ENCODE measurements at places on chromosomes 2 and 18. TPM values are rescaled to one million over a fixed set of nuclear protein-coding genes. Genes with fewer than 3 reads are reported as not detected.

DNA sequence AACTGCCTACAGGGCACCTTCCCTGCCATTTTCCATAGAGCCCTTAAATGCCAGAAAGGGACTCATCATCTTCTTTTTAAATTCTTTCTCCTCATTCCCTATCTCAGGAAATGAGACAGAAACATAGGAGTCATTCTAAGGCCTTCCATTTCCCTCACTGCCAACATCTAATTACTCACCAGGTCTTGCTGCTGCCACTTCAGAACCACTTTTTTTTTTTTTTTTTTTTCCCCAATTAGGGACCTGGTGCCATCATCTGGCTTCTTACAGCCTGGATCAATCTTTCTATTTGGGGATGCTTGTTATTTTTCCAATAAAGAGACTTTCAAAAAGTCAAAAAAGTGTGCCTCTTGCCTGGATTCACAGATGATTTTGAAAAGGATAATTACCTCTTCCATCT, 373.4 kb downstream of the LPIN1 start:
- no peaks in the 10 kb centered on the region for H3K27me3 ChIP-seq
- DNase-seq: no peak
- H3K4me1 ChIP-seq: no peaks in the 10 kb centered on the region
- H3K36me3 ChIP-seq: no peaks in the 10 kb centered on the region
- no peak overlapping the region for H3K27ac ChIP-seq
- no peak overlapping the region for H3K4me3 ChIP-seq

- no peak overlapping the region for H3K4me3 ChIP-seq
- no peaks in the 10 kb centered on the region for H3K36me3 ChIP-seq
- peaks cover 2% of the 10 kb centered on the region for H3K27me3 ChIP-seq
- H3K4me1 ChIP-seq: no peaks in the 10 kb centered on the region
Measured at GRCh38 chr2:236749346-236749745, 179.7 kb downstream of the ACKR3 start.

DNA sequence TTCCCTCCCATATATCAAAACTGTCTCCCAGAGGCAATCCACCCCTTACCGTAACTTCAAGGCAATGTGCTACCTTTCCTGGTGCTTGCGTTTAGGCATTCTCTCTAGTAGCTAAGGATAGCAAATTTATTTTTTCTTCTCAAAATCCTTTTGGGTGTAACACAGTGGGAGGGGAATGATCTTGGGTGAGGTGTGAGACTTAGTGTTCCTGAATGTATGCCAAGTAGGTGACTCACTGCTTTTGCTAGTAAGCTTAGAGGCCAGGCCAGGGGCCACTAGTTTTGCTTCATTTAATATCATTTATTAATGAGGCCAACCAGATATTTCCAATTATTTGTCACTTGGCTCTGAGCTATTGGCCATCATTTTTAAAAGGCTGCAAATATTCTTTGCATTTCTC, 135.5 kb downstream of the NAPG start:
- H3K4me3 ChIP-seq: no peak overlapping the region
- no peaks in the 10 kb centered on the region for H3K4me1 ChIP-seq
- no peak overlapping the region for H3K27ac ChIP-seq
- H3K36me3 ChIP-seq: no peaks in the 10 kb centered on the region
- DNase-seq: no peak

GRCh38 chr18:79133724-79134123, 64.5 kb downstream of the ATP9B start:
- H3K27ac ChIP-seq: no peak overlapping the region
- peaks cover 2% of the 10 kb centered on the region for H3K4me1 ChIP-seq
- DNase-seq: no peak

DNA sequence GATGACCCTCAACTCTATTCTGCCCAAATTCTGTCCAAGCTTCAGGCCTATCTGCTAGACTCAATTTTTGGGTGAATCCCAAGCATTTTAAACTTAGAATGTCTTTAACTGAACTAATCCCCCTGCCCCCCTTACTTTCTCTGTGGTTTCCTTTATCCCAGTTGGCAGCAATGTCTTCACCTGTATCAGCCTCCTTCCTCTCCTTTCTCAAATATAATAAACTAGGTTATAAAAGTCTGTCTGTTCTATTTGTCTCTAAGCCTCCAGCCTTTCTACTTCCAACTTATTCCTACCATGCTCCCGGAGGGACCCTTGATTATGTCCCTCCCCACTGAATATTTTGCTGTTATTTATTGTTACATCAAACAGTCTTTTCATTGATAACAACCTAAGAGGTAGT, 375.5 kb upstream of the TRIB2 start:
- H3K27me3 ChIP-seq: no peaks in the 10 kb centered on the region
- no peaks in the 10 kb centered on the region for H3K4me1 ChIP-seq
- H3K36me3 ChIP-seq: peaks cover 2% of the 10 kb centered on the region

- no peak overlapping the region for H3K4me3 ChIP-seq
- H3K4me1 ChIP-seq: no peaks in the 10 kb centered on the region
- no peak for DNase-seq
Measured at GRCh38 chr2:182064019-182064778, 78.5 kb downstream of the PPP1R1C start.

GRCh38 chr2:172742931-172743540, 7.4 kb downstream of the RAPGEF4 start:
- H3K4me1 ChIP-seq: no peaks in the 10 kb centered on the region
- peaks cover 24% of the 10 kb centered on the region for H3K27me3 ChIP-seq

DNA sequence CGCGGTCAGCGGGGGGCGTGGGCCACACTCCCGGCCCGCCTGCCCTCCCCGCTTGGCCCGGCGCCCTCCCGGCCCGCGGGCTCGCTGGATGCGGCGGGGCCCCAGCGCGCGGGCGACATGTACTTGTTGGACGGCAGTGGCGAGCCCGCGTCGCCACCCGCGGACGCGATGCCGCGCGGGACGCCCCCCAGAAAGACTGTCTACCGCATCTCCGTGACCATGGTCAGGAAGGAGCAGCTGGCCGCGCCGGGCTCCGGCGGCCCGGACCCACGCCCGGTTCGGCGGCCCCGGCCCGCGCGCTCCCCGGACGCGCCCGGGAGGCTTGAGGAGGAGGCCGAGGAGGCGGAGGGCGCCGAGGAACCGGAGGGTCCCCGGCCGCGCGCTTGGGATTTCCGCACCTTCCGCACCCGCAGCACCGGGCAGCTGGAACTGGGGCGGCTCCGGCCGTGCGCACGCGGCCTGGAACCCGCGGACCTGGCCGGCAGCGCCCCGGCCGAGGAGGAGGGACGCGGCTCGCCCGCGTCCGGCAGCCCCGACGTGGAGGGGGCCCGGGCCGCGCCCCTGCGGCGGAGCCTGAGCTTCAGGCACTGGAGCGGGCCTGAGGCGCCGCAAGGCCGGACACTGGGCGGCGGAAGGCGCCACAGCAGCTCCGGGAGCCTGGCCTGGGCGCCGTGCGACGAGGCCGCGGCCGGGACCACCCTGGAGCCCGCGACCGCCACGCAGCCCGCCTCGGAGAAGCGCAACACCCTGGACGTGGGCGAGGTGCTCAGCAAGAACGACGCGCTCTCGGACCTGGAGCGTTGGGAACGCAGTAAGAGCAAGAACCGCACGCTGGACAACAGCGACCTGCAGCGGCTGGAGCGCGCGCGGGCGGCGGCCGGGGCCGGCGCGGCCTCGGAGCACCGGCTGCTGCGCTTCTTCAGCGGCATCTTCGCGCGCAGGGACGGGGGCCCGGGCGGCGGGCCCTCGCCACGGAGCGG, 176.4 kb downstream of the AGAP1 start:
- no peak overlapping the region for H3K27ac ChIP-seq
- no peak for DNase-seq
- H3K36me3 ChIP-seq: no peaks in the 10 kb centered on the region
- H3K4me3 ChIP-seq: no peak overlapping the region
- peaks cover 7% of the 10 kb centered on the region for H3K4me1 ChIP-seq

DNA sequence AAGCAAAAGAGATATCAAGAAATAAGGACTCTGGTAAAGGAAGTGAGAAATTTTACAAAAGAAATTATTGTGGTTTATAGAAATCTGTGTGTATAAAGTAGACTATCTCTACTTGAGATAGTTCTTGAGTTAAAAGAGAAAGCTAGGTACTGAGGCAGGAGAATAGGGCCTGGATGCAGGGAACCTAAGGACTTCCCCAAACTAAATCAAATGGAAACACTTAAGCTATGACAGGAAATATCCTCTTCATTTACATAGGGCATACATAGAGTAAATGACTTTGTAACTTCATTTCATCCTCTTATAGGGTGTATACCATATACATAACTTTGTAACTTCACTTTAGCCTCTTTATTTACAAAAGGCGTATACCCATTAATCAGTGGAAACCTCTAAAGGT, 219.2 kb upstream of the RGPD4 start:
- DNase-seq: no peak
- H3K27me3 ChIP-seq: no peaks in the 10 kb centered on the region
- no peak overlapping the region for H3K4me3 ChIP-seq
- no peaks in the 10 kb centered on the region for H3K4me1 ChIP-seq

GRCh38 chr2:176496761-176497160, 227.5 kb downstream of the MTX2 start:
- H3K4me3 ChIP-seq: no peak overlapping the region
- no peaks in the 10 kb centered on the region for H3K36me3 ChIP-seq
- no peak overlapping the region for H3K27ac ChIP-seq
- peaks cover 4% of the 10 kb centered on the region for H3K4me1 ChIP-seq

DNA sequence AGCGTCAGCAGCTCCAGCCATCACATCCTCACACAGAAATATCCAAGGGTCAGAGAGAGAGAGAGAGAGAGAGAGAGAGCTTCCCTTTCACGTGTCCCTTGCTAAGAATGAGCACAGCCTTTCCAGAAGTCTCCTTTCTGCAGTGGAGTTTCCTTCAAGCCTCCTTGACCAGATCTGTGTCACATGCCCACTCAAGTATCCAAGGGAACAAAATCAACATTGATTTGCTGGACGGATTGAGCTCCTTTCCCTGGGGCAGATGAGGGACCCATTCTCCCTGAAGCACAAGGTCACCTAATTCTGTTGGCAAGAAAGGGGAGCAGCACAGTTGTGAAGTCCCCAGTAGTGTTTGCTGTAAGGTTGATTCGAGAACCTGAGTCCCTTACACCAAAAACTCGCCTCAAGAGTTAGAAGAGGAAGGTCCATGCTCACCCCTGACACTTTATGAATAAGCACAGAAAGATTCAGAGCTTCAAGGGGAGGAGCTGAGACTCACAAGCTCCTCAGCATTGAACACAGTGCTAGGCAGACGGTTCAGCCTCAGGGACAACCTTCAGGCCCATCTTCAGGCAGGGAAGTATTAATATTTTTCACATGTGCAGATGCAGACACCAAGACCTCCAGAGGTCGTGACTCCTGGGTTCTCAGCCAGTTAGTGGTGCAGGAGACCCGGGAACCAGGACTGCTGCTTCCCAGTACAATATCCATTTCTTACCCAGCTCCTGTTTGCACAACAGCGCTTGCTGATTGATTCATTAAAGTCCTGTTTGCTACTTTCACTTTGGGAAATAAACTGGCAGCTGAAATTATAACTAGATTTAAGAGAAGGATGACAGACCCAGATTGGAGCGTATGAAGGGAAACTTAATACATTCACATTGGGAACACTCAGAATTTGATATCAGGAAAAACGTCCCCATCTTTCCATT, 38.2 kb upstream of the MARCO start:
- no peak overlapping the region for H3K27ac ChIP-seq
- no peaks in the 10 kb centered on the region for H3K36me3 ChIP-seq
- H3K27me3 ChIP-seq: no peaks in the 10 kb centered on the region
- DNase-seq: no peak

- no peak overlapping the region for H3K4me3 ChIP-seq
- H3K27ac ChIP-seq: peak overlapping the region; percentile 86
- H3K36me3 ChIP-seq: peaks cover 76% of the 10 kb centered on the region
- H3K27me3 ChIP-seq: no peaks in the 10 kb centered on the region
- no peak for DNase-seq
Measured at GRCh38 chr2:202299712-202300111, 34.1 kb downstream of the NOP58 start.

DNA sequence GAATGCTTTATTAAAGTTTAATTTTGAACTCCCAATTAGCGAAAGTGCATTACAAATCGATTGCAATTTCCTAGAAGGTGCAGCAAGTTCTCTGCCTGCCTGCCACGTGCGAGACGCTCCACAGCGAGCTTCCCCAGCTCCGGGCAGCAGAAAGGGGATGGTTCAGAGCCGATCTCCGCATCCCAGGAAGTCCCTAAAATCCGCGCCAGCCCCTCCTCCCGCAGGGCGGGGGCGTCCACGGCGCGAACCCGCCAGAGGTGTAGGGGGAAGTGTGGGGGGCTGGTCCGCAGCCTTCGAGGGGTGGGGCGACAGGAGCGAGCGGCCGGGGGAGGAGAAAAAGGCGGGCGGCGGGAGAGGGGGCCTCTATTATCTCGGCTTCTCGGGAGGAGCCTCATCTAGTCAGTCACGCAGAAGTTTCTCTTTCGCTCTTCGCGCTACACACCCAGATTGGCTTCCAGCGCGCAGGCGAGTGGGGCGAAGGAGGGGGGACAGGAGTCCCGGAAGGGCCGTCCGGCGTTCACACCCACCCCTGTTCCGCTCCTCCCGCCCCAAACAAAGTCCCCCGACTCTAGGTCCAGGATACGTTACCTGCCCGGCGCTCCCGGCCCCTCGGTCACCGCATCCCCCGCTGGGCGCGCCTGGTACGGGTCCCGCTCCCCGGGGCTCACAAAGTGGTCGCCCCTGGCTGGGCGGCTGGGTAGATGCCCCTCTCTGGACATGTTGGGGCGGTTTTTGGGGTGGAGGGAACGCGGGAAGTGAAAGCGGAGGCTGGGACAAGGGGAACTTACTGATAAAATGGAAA, 9.1 kb upstream of the NR4A2 start:
- peak; percentile 94 for DNase-seq
- peak overlapping the region; percentile 95 for H3K27ac ChIP-seq

DNA sequence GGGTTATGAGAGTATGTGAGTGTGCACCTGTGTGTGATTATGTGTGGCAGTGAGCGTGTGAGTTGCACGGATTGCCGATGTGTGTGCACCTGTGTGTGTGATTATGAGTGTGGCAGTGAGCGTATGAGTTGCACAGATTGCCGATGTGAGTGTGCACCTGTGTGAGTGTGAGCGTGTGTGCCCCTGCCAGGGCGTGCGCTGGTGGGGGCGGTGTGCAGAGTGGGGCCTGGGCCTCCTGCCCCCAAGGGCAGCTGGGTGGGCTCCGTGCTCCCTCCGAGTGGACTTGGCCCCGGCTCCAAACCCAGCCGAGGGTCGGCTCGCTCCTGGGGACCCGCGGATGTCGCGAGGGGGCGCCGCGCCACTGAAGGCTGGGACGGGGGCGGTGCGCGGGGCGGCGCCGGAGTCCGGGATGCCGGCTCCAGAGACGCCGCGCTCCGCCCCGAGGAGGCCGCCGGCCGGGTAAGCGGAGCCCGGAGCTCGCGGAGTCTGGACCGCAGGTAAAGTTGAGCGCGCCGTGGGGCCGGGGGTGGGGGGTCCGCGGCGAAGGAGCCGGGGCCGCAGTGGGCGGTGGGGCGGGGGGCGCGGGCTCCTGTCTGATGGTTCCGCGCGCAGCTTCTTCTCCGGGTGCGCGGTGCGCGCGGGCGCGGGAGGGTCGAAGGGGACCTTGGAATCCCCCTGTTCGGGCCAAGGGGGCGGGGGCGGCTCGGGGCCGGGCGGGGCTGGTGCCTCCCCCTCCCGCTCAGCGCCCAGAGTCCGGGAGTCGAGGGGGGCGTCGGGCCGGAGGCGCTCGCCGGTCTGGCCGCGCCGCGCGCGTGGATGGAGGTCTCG, at the start of gene KCNG2:
Gene KCNG2 (plus strand): TSS at position 421 of the 828 bp plus-strand sequence. CDS start 65,730 bp downstream, outside the sequence.
- peak; percentile 67 for DNase-seq
- H3K36me3 ChIP-seq: no peaks in the 10 kb centered on the region
- peaks cover 31% of the 10 kb centered on the region for H3K27me3 ChIP-seq
- H3K27ac ChIP-seq: no peak within 1 kb of the TSS
- H3K4me1 ChIP-seq: peaks cover 11% of the 10 kb centered on the region

GRCh38 chr2:120794716-120795115, 59.0 kb downstream of the GLI2 start:
- no peak overlapping the region for H3K27ac ChIP-seq
- H3K27me3 ChIP-seq: no peaks in the 10 kb centered on the region
- H3K4me1 ChIP-seq: no peaks in the 10 kb centered on the region
- H3K36me3 ChIP-seq: no peaks in the 10 kb centered on the region

The UGT1A10 gene
- not detected for total RNA-seq

The CHST9 gene
- total RNA-seq: not detected

The CD8B gene
- total RNA-seq: 2.3 TPM

The AQP12B gene
- not detected for total RNA-seq

The NEUROD1 gene
- total RNA-seq: not detected

The GLI2 gene
- total RNA-seq: not detected

All from activated CD4-positive, alpha-beta T cell treated with anti-CD3 and anti-CD28 coated beads for 36 hours (primary cell).